Right lobe of liver (tissue), 6 donors: ENCODE measurements at places on chromosomes 1 and 21. TPM values are rescaled to one million over a fixed set of nuclear protein-coding genes. Genes with fewer than 3 reads are reported as not detected.

Gene VCAM1
- total RNA-seq: 3.6 TPM

Gene C8B
- 291 TPM for total RNA-seq

Gene AZIN2
- total RNA-seq: 0.93 TPM

- peaks cover 35% of the 10 kb centered on the region for H3K36me3 ChIP-seq
- H3K27ac ChIP-seq: peak overlapping the region; percentile 89
- peak overlapping the region; percentile 87 for H3K4me3 ChIP-seq
Observed at GRCh38 chr1:162498496-162498810, 835 bp downstream of the UHMK1 start.

DNA sequence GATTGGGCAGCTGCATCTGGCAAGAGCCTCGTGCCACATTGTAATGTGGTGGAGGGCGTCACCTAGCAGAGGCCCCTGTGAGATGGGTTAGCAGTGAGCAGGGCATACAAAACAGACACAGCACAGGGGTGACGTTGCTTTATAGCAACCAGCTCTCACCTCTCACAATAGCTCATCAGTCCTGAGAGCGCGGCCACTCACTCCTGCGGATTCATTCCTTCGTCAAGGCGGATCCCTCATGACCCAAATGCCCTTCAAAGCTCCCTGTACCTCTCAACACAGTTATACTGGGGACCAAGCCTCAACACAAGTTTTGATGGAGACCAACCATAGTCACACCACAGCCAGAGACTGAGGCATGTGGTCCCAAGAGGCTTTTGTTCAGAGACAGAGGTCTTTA is 22.9 kb downstream of the SLC37A1 start:
- no peaks in the 10 kb centered on the region for H3K27me3 ChIP-seq
- H3K27ac ChIP-seq: no peak overlapping the region
- peaks cover 23% of the 10 kb centered on the region for H3K4me1 ChIP-seq
- no peaks in the 10 kb centered on the region for H3K36me3 ChIP-seq
- DNase-seq: no peak

GRCh38 chr1:97270508-97271307 is 549.1 kb downstream of the PTBP2 start:
- H3K27ac ChIP-seq: no peak overlapping the region
- no peak overlapping the region for H3K4me3 ChIP-seq
- H3K36me3 ChIP-seq: no peaks in the 10 kb centered on the region
- no peaks in the 10 kb centered on the region for H3K27me3 ChIP-seq

DNA sequence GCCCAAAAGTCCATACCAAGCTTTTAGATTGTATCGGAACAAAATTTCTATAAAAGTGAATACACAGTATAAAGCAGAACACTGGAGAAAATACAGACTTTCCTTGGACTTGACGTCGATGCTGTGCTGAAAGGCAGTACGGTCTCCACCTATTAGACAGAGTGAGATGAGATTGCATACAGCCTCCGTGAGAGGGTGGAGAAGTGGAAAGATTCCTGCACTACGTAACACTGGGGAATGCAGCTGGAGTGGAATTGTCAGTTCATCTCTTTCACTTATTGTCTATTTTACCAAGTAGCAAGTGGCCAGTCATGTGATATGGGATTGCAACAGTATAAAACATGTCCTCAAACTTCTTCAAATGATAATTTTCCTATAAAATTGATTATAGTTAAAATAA is 209.5 kb downstream of the ZP4 start:
- H3K27me3 ChIP-seq: no peaks in the 10 kb centered on the region
